Left hindlimb (tissue), 1 donor: ENCODE measurements at places on chromosomes 1 and 21.

DNA sequence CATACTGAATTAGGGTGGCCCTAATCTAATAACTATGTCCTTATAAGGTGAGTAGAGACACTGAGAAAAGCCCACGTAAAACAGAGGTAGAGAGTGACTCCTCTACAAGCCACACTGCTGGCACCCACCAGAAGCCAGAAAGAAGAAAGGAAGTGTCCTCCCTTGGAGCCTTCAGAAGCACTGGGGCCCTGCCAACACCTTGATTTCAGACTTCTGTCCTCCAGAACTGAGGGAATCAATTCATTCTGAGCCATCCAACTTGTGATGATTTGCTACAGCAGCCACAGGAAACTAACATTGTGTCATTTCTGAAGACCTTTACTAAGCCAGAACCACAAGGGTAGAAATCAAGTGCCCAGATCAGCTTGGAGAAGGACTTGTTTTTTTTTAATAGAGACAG, 15.0 kb downstream of the GNB1 start:
- no peak for DNase-seq

DNA sequence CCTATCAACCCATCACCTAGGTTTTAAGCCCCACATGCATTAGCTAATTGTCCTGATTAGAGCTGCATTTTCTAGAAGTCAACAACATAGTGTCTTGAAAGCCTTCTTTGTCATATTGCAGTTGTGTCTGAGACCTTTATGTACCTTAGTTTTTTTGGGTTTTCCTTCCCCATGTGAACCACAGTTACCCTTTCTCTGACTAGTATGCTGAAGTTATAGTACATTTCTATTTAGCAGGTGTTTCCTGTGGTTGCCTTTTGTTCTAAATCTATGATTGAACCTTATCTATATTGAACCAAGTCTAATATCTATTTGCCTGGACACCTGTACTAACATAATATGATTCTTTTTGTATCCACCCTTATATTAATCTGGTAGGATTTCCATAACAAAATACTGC, 135.6 kb downstream of the ST6GALNAC3 start:
- no peak for DNase-seq

GRCh38 chr1:6476483-6476882, 10.5 kb upstream of the TNFRSF25 start:
- no peak for DNase-seq

DNA sequence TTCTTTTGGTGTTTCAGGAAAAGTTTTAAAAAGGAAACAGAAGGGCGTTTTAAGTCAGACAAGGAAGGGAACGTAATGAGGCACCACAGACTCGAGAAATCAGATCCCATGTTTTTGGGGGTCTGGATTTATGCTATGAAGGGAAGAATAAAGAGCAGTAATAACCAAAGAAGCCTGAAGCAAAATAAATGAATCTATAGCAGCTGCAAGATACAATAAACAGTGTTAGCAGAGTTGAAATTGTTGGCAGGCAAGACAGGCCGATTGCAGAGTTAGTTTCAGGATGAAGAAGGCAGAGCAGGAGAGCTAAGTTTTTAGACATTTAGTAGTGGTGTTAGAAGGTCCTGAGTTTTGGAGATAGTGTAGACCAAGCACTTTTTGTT, 425 bp downstream of the DDR2 start:
- no peak for DNase-seq
